ENCODE measurements at places on chromosomes 16 and 17.

- DNase-seq, result no peak
Observed at GRCh38 chr16:52729731-52730130, 182.8 kb upstream of the TOX3 start.

GRCh38 chr16:89484923-89485679 is 5.3 kb downstream of the ANKRD11 start:
- no peak for DNase-seq

DNA sequence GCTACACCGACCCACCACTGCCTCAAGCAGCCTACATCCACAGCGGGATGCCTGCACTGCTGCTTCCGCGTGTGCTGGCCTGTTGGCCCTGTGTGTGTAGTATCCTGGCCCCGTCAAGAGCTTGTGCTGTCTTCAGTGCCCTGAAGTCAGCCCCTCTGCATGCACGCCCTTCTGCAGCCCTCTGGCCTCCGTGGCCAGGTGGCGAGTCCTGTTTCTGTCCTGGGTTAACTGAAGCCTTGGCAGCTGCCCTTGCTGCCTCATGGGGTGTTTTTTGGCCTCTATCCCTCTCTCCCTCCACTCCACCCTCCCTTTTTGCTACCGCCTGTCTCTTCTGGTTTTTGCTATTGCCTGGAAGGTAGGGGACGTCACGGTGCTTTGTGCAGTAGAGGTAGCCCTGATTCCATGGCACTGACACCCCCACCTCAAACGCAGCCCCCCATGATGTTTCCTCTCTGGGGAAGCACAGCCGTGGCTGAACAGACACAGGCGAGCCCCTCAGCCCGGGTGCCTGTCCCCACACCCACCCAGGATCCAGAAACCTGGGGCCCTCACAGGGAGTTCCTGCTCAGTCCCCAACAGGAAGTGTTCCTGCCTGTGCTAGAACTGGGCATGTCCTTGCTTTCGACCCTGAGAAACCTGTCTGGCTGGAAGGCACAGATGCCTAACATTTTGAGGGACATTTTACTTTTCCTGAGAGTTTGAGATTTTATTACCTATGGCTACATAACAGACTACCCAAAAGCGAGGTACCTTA is 18.8 kb upstream of the AMZ2 start:
- DNase-seq, result no peak

- DNase-seq, result no peak
Observed at GRCh38 chr16:27564224-27564623, 14.3 kb downstream of the KATNIP start.

DNA sequence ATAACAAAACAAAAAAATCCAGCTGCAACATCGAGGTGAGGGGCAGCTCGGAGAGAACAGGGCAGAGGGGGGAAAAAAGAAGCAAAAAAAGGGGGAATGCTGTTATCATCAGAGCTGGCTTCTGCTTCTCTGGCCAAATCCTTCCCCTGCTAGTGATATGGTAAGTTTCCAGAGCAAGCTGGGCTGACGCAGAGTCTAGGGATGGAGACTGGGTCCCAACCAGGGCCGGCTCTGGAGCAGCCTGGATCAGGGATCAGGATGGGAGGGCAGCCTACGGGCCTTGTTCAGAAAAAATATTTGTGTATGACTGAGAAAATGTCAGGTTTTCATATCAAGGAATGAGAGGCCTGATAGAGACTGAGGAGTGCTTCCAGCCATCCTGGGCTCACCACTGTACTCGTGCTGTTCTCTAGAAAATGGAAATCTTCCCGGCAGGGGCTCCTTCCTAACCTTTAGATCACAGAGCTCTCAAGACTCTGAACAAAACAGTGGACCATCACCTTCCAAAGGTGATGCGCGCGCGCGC is 726 bp upstream of the C1QTNF1 start:
- DNase-seq, result no peak

GRCh38 chr16:55530316-55530856 is 21.5 kb downstream of the LPCAT2 start:
- no peak for DNase-seq

GRCh38 chr16:83802135-83802534 is 5.6 kb upstream of the HSBP1 start:
- DNase-seq, result no peak

DNA sequence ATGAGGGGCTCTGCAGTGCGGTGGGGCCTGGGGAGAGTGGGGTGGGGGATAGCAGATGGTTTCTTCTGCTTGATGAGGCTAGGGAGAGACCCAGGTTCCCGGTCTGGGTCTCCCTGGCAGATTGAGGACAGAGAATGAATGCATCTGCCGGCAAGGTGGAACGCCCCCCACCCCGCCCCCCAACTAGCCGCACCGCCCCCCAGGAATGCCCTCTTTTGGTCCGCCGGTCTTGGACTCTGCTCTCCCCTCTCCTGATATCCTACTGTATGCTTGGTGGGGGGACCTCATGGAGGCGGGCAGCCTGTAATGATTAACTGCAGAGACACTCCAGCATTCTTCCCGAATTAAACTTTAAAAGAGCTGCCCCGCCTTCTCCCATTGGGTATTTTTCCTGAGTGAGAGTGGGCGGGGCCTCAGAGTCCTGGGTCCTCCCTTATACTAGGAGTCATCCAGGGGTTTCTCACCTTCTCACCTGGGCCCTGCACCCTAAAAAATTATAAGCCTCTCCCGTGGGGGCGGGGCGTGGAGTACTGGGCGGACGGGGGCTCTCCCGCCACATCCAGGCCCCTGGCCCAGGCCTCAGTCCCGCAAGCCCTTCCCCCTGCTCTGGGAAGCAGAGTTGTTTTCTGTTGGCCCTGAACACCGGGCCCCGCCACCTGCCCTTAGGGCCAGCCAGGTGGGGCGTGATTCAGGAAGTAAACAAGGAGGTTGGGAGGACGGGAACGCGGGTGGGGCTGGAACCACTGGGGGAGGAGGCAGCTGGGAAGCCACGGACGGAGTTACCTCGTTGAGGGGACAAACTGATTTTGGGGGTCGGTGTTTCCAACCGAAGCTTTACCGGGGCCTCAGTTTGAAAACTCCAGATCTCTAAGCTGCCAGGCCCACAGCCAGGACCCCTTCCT is 1.5 kb downstream of the GRB7 start:
- DNase-seq, result peak; percentile 55
